Activated naive CD8-positive, alpha-beta T cell treated with anti-CD3 and anti-CD28 coated beads, Interleukin-2, amount 50 U/mL, for 24 hours (primary cell): ENCODE measurements at places on chromosomes 1 and 21.

- DNase-seq, result no peak
These were observed 14.7 kb downstream of the BTBD19 start for GRCh38 chr1:44822981-44823451.

- DNase-seq, result no peak
These were observed 628.1 kb downstream of the PLPP3 start for GRCh38 chr1:55951291-55951690.

DNA sequence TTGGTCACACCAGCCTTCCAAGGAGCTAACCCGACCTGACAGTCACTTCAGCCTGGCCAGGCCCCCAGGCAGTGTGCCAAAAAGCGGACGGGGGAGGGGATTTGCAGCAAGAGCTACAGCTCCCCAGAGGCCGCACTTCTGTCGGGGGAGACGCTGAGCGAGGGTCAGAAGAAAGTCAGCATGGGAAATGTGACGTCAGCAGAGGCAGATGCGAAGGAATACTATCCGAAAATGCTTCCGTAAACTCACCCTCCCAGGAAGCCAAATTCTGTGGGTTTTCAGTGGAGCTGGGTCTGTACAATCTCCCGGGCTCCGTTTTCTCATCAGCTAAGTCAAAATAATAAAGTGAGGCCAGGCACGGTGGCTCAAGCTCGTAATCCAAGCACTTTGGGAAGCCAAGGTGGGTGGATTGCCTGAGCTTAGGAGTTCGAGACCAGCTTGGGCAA is 28.5 kb upstream of the ECE1 start:
- no peak for DNase-seq

DNA sequence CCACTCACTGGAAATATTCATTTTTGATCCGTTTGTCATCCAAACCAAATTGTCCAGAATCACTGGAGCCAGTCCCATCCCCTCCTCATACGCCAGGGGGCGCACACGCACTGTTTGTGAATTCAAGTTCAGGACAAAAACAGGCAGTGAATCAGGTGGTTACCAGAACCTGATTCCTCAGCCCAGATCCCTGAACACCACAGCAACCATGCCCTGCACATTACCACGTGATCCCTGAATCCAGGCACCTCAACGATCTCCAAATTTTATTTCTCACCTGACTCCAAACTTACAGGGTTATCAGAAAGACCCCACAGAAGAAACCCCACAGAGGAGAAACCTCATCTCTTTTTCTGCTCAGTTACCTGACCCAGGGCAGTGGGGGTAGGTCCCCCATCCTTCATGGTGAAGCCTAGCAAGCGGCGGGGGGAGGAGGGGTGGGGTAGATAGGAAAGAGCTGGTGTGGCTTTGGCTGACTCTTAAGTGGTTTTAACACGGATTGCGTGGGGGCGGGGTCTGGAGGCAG is 1.4 kb upstream of the PTPRF start:
- peak; percentile 85 for DNase-seq

DNA sequence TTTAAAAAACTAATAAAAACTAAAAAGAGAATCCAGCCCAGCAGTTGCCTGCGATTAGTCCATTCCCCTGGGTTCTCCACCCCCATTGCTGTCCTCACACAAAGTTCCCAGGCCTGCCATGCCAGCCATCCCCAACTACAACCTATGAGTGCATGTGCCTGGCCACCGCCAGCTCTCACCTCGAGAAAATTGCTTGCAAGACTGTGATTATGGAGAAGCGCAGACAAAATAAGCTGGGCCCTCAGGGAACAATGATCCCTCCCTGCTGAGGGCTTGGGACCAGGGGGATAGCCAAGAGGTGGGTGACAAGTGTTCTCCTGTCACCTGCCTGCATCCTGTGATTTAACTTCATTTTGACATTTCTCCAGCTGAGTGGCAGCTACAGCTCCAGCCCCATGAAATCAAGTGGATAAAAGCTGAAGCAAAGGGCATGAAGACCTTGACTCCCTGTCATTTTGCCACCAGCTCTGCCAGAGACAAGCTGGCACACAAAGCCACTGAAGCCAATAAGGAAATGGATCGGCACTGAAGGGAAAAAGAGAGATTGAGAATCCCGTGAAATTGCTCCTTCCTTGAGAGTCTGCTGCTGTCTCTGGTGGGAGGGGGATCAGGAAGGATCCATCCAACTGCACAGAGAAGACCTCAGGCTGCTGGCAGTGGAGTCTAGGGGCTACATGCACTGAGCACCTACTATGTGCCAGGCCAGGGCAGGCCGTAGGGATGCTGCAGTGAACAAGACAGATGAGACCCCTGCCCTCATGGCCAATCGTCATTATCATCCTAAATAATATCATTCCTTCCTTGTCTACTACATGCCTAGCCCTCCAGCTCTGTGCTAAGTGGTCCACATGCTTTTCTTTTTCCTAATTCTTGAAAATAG is 40.7 kb downstream of the MATN1 start:
- DNase-seq, result no peak

- DNase-seq, result no peak
These were observed 11.8 kb downstream of the BATF3 start for GRCh38 chr1:212687811-212688210.

DNA sequence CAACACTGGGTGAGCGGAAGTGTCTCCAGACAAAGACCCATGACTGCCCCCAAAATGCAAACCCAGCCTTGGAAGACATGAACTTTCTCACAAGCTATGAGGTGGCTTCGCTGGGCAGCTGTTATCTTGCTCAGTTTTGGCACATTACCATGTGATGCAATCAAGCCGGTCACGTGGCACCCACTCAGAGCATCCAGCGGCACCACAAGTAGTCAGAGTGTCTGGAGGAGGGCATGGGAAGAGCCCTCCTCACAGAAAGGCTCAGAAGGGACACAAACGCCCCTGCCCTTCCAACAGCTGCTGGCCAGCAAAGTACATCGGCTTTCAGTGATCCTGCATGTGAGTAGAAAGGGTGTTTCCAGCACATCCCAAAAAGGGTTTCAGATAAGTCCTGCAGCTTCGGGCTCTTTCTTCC is 145.5 kb upstream of the IRF2BP2 start:
- DNase-seq, result no peak

GRCh38 chr1:226892524-226892875 is 22.1 kb downstream of the PSEN2 start:
- DNase-seq, result no peak

GRCh38 chr1:172616195-172616594 is 42.7 kb upstream of the FASLG start:
- no peak for DNase-seq

- DNase-seq, result no peak
These were observed 4.9 kb downstream of the MTHFR start for GRCh38 chr1:11800756-11801433.

DNA sequence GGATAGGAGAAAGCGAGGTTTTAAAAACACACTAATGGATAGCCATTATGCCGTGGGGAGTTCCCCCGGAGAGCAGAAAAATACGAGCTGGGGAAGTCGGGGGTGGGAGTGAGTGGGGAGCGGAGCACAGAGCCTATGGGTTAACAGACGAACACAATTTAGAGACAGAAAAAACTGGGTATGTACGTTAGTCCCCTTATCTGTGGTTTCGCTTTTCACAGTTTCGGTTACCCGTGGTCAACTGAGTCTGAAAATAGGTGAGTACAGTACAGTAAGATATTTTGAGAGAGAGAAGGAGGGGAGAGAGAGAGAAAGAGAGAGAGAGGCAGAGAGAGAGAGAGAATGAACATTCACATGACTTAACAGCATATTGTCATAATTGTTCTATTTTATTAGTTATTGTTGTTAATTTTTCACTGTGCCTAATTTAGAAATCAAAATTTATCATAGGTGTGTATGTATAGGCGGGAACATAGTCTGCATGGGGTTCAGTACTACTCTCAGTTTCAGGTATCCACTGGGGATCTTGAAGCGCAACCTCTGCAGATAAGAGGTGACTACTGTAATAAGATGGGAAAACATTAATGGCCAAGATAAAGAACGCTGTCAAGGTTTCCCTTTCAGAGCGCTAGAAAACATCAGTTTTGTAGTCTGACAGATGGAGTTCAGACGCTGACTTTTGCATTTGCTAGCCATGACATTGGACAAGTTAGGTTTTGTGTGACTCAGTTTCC is 125.6 kb upstream of the LMO4 start:
- DNase-seq, result no peak

DNA sequence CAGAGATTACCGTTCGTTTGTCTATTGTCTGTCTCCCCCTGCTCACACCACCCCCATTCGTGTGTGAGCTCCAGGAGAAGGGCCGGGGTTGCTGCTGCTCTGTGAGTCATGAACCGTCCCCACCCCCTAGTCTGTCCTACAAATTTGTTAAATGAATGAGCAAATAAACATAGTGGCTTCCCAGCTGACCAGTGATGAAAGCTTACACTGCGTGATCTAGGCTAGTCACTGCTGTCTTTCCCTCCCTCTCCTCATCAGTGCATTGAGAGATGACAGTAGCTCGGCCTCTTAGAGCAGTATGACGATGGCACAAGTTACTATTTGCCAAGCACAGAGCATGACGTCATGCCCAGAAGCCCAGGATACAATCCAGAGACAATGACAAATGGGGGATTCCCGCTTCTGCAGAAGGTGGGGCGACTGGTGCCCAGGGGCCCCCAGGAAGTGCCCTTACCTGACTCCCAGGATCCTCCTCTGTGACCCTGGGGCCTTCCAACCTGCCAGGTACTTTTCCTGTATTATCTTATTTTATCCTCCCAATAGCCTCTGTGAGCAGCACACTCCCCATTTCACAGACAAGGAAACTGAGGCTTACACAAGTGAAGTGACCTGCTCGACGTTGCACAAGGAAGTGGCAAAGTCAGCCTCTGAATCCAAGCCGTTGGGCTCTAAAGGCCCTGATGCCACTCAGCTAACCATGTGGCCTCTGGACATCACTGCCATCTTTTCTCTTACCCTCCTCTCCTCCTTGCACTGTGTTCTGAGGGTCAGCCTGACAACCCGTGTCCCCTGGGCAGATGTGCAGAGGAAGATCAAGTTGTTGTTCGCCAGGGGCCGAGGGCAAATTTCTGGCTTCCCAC is 8.6 kb upstream of the EPHA2 start:
- DNase-seq, result peak; percentile 23

DNA sequence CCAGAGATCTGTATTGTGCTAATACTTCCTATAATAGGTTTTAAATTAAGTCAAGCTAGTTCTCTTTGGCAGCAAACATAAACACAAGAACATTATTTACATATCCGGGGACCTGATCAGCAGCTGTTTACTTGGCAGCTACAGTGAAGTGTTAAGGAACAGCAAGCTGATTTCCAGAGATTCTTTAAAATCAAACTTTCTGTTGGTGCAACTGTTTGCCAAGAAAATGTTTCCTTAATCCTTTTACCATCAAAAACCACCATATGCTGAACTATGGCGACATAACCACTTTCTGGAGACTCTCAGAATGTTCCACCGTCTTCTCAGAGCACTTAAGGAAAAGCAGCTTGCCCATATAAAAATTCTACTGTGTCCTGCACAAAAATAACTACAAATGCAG is 107.0 kb upstream of the KRTAP19-8 start:
- no peak for DNase-seq
